ENCODE measurements at places on chromosomes 5 and 9.

DNA sequence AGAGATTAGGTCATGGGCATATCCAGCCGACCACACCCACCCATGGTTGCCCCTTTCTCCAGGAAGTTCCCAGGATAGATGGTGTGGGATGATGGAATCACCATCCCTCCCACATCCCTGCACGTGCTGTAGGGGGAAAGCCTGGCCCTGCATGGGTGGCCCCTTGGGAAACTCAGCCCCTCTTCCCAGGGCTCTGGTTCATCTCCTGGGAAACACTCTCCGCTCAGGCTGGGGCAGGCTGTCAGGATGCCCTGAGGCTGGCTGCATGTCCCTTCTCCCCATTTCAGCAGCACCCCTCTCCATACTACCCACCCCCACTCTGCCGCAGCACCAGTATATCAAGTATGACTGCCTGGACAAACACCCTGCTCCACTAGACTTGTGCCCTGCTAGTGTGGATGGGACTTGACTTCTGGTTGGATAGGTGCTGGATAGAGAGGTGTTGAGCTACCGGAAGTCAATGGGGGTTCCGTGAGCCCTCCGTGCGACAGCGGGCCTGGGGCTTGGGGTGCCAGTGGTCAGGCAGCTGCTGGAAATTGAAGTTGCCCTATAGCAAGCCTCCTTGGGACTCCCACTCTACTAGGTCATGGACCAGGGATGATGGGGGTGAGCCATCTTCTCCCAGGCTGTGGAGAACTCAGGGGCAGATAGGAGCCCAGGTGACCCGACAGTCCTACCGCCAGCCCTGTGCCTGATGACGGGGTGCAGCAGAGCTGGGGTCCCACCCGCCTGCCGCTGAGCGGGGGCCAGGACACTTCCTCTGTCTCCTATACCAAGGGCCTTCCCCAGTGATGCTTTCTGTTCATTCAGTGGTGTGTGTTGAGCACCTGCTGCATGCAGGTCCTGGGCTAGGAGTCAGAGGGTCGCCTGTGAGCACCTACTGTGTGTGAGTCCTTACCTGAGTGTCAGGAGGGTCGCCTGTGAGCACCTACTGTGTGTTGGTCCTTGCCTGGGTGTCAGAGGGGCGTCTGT lies 69.4 kb upstream of the COL5A1 start:
- DNase-seq: no peak

GRCh38 chr9:137222190-137223077 lies at the start of gene RNF208:
TSS of gene RNF208 (minus strand) at chr9:137222240. CDS start at chr9:137221212, 1,028 bp downstream.
- no peak for DNase-seq

GRCh38 chr5:167587772-167588437 lies 703.5 kb upstream of the WWC1 start:
- peak; percentile 74 for DNase-seq

DNA sequence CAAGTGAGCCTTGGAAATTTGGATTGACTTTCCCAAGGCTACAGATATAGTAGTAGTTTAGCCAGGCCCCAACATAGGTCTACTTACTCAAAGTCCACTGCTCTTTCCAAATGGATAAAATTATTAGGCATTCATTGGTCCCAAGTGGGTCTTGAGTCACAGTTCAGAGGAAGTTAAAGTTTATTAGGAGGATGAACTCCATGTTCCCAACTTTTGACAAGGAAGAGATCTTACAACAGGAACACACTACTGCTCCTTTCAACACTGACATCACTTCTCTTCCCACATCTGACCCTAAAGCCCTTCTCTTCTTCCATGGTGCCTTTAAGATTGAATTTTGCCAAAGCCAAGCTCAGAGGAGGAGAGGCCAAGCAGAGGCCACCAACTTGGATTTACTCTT lies 234.5 kb upstream of the TRIM32 start:
- DNase-seq: no peak

GRCh38 chr9:12771891-12772290 lies 2.9 kb upstream of the LURAP1L start:
- DNase-seq: peak; percentile 47

DNA sequence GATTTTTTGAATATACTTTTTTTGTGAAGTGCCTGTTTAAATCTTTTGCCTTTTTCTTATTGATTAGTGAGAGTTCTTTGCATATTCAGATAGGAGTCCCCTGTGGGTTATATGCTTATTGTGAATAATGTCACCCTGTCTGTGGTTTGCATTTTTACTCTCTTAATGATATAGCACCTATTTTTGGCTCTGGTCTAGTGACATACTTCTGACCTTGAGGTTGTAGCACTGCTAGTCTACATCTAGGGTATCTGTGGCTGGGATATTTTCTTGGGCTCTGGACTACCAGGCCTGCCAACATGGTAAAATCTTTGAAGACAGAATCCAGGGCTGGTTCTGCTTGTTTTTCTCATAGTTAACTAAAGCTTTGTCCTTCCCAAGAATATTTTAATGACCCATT lies 13.5 kb upstream of the NKX2-5 start:
- DNase-seq: no peak

- DNase-seq: peak; percentile 28
Measured at GRCh38 chr9:129204840-129205239, 26.8 kb upstream of the IER5L start.

- peak; percentile 14 for DNase-seq
Measured at GRCh38 chr5:79002374-79002773, 17.3 kb upstream of the ARSB start.

DNA sequence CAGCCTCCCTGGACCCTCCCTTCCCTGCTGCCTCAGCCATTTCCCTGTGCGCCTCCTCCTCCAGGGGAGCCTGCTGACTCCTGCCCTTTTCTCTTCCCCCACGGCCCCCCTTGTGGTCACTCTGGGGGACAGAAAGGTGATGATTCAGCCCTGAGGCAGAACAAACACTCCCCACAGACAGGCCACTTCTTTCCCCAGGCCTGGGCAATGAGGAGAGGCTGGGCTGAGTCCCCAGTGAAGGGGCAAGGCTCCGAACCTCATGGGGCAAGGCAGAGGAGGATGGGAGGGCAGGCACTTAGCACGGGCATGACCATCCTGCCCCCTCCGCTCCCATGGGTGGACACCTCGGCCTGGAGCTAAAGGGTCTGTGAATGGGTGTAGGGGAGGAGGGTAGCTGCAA lies 21.0 kb downstream of the CSF1R start:
- peak; percentile 56 for DNase-seq

- no peak for DNase-seq
Measured at GRCh38 chr5:147234825-147235635, at the start of gene STK32A. TSS of gene STK32A (plus strand) at chr5:147235026. CDS start at chr5:147239635, 4,609 bp downstream.

DNA sequence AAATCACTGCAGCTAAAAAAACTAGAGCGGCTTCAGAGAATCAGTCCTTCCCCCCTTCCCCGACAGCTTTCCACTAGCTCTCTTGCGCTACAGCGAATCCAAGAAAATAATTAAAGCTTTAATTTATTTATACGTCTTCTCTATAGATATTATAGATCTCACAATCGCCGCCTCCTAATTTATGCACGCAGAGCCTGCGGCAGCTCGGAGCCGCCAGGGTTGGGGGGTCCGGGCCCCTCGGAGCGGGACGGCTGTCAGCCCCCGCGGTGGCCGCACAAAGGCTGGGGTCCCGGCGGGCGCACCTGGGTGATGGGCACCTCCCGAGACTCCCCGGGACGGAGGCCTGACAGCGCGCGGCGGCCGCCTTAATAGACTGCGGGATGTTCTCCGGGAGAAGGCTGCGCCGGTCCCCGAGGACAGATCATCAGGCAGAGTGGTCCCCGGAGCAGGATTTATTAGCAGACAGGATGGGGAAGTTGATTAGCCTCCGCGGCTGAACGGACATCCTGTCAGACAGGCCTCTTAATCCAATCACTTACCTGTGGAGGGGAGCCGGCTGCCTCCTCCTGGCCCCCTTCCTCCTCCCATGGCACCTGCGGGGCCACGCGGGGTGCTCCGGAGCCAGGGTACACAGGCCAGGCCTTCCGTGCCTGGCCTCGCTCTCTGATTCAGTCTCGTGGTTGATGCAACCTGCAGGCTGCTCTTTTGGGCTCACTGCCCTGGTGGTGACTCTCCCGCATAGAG lies 166.8 kb downstream of the MELK start:
- DNase-seq: no peak

DNA sequence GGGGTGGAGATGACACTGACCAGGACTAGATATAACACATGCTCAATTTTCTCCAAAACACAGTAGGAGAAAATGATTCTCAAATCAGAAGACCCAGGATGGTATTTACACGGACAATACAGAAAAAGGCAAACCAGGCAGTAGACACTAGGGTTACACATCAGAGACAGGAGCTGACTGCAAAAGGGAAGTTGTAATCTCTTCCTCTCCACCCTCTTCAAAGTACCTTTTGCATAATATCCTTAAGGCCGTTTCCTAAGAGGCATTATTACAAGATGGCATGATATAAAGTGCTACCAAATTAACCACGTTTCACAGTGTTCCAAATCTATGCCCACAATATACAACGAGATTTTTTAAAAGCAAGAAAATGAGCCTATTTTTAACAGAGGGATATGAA lies 39.2 kb downstream of the YIPF5 start:
- DNase-seq: no peak

DNA sequence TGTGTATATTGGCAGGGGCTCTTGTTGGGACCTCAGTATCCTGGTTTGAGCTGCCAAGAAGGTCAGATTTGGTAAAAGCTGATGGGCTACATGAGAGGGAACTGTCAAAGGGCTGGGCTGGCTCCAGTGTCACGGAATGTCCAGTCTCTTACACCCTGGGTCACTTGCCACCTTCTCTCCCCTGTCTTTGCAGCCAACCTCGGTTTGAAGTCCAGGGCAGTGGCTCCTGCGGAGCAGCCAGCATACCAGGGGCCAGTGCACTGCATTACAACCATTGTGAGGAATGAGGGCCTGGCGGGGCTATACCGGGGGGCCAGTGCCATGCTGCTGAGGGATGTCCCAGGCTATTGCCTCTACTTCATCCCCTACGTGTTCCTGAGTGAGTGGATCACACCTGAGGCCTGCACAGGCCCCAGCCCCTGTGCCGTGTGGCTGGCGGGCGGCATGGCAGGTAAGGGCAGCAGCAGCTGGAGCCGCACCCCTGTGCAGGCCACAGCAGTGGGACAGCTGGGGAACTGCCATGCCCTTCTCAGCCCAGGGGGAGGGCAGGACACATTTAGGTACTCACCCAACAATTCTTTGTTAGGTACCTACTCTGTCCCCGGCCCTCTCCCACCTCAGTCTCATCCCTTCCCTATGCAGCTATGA lies 24.2 kb downstream of the IL9 start:
- DNase-seq: no peak

GRCh38 chr5:169723103-169723831 lies 86.2 kb downstream of the DOCK2 start:
- DNase-seq: no peak

GRCh38 chr5:54956922-54957321 lies 28.5 kb downstream of the ESM1 start:
- DNase-seq: no peak

DNA sequence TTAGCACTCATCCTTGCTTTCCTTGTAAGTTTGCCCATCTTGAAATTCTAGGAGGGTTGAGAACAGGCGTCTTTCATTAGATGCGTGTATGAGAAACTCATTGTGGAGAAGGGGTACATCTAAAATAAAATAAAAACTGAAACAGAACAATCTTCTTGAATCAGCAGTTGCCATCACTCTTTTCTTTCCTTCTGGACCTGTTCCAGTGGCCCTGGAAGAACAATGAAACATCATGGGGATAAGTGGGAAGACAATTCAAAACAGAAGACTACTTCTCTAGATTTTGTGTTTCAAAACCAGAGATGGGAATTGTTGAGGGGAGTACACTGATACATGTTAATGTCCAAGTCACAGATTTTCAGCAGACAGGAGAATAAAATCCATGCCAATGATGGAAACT lies 59.9 kb downstream of the SLC1A3 start:
- DNase-seq: no peak

- DNase-seq: no peak
Measured at GRCh38 chr5:163978897-163979296, 473.5 kb downstream of the MAT2B start.

- no peak for DNase-seq
Measured at GRCh38 chr5:109247986-109248385, 161.8 kb downstream of the PJA2 start.

DNA sequence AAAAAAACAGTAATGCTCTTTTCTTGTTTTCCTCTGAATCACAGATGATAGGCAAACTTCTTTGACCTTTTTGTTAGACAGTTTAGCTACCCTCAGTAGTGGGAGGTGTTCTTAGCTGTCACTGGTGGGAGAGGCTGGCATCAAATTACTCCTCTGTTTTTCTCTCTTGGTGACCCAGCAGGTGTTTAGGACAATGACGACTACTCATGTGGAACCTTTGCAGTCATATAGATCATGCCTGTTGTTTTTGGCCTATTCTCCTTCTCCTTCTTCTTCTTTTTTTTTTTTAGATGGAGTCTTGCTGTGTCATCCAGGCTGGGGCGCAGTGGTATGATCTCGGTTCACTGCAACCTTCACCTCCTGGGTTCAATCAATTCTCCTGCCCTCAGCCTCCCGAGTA lies 15.4 kb upstream of the NPR2 start:
- DNase-seq: no peak

DNA sequence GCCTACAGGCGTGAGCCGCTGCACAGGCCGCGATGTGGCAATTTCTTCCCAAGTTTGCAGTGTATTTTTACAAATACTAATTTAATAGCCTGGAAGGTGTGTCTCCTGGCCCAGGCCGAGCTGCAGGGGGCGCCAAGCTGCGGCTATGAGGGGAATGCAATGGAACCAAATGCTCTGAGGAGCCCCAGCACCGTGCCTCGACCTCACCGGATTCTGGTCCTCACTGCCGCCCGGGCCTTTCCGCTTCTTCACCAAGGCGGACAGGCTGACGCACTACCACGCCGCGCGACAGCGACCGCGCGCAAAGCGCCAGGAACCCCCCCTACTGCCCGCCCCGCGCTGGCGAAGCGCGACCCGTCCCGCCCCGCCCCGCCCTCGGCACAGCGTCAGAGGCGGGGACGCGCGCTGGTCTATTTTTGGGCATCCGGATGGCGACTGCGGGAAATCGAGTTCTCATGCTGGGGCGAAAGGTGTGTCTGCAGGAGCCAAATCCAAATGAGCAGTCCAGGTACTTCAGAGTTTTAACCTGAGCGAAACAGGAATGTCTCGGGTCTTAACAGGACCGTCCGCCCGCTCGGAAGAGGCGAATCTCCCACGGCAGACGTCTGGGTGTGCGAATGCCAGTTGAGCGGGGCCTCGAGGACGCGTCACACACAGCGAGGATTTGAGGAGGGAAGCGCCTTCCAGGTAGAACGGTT lies 31.7 kb upstream of the PRXL2C start:
- peak; percentile 68 for DNase-seq

DNA sequence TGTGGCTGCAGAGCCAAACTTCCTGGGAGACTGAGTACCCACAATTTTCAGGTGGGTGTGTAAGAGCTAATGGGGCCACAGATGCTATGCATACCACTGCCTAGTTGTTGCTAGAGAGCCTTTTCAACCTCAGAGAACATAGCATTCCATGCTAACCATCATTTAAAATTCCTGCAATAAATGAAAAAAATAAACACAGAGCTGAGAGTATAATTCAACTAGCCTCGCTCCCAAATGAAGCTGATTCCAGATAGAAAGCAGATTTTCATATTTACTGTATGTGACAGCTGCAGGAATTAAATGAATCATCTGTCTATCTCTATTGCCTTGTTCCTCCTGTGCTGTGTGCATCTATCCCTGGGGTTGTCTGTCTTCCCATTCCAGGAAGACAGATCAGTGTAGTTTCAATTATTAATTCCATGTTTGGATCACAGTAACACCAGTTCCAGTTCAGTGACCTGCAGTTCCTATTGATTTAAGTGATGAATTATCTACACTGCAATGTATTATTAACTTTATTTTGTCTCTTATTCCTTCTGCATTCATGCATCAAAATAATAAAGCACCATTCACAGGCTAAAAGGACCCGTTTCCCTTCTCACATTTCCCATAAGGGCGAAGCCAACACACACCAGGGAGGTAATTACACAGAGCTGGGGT lies 324.5 kb downstream of the SLIT3 start:
- peak; percentile 93 for DNase-seq

Measured in fibroblast of upper back skin (primary cell).